ENCODE measurements at places on chromosomes 6 and 20.

GRCh38 chr6:7241709-7242645, 71.0 kb downstream of the SSR1 start:
- DNase-seq: no peak

GRCh38 chr6:169093066-169093723, 160.5 kb downstream of the THBS2 start:
- DNase-seq: no peak

DNA sequence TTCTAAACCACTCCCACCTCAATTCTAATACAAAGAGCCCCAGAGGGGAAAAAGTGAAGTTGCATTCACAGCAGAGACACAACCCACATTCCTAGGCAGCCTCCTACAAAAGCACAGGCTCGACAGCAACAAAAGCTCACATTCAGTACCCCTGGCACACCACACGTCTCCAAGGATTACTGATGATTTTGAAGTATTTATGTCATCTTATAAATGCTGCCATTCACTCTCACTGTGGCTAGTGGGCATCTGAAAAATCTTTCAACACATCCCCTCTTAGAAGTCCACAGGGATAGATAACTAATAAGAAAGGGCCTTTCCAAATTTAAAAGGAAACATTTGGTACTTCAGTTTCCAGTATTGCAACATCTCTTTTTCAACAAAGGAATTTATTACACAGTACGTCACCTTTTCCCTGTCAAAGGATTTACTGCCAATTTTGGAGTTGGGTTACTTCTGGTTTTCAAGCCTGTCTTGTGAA, 146.7 kb downstream of the TASP1 start:
- DNase-seq: no peak

- no peak for DNase-seq
These were observed 146.9 kb downstream of the PHACTR3 start for GRCh38 chr20:59751075-59751711.

- DNase-seq: no peak
These were observed 127.9 kb upstream of the AGPAT4 start for GRCh38 chr6:161401587-161402309.

GRCh38 chr6:144823131-144823530, 538.0 kb downstream of the UTRN start:
- no peak for DNase-seq

- DNase-seq: no peak
These were observed 279.4 kb downstream of the RFPL4B start for GRCh38 chr6:112626468-112627082.

GRCh38 chr6:153489479-153489878, 358.4 kb upstream of the RGS17 start:
- no peak for DNase-seq

DNA sequence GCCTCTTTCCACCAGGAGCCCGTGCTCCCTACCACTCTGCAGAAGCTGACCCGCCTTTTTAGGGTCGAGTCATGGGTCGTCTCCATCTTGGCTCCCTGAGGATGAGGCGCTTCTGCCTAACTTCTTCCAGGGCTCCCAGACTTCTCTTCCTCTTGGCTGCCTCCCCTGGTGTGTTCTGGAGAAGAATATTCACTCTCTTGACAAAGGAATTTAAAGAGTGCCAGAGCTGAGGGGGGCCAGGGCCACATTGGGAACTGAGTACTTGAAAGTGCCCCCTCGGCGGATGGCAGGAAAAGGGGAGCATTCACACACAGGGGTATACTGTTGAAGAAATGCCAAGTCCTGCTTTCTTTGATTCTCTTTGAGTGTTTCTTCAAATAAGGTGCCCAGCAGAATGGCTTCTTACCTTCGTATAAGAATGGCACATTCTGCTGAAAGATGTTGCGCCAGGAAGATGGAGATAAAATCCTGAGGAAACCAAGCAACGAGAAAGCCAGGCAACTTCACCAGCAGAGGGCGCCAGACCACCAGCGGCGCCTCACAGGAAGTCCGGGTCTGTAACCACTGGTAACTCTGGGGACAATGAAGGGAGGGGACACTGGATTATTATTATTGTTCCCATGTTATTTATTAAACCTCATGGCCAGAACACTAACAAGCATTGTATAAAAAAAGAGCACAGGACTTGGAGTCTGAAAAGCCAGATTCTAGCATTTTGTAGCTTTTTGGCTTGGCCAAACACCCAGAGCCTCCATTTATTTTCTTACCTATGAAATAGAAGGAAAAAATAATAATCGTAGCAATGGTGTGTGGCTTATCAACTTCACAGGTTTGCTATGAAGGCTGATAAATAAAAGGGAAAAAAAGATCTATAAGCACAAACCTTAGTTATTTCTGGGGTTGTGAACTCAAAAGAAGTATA, 176.7 kb downstream of the HACE1 start:
- DNase-seq: no peak

- DNase-seq: no peak
These were observed 406.5 kb downstream of the KIF16B start for GRCh38 chr20:16166737-16167136.

DNA sequence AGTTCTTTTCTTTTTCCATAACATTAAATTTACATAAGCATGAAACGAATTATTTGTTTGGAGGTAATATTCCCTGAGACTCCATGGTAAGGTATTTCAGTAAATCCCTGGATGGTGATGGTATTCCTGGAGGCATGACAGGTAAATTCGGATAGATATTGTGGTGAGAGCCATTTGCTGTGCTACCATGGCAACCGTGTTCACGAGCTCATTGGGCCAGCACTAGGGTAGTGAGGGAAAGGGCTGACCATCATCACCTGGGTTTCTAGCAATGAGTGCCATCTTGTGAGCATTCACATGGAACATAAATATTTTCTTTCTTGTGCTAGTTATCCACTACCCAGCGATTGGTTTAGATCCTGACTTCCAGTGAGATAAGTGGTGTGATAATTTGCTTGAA, 51.9 kb upstream of the GNRH2 start:
- DNase-seq: no peak

- DNase-seq: no peak
These were observed 850.5 kb upstream of the GJE1 start for GRCh38 chr6:141282263-141282662.

GRCh38 chr20:54649511-54649962, 174.1 kb downstream of the DOK5 start:
- DNase-seq: peak; percentile 63

GRCh38 chr6:112443179-112444065, 96.3 kb downstream of the RFPL4B start:
- no peak for DNase-seq

DNA sequence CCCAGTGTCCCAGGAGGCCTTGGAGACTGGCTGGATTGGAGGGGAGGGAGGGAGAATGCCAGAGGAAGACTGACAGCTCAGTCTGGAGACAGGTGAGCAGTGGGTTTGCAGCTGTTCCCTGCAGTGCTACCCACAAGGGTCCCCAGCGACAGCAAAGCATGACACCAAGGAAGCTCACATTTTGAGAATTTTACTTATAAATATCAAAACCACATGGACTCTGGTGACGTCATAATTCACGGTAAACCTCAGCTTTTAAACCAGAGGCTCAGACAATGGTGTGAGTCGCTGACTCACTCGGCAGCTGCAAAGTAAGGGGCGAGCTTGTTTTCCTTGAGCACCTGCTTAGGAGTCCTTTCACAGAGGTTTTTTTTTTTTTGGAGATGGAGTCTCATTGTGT, 65.2 kb downstream of the THBS2 start:
- DNase-seq: no peak

DNA sequence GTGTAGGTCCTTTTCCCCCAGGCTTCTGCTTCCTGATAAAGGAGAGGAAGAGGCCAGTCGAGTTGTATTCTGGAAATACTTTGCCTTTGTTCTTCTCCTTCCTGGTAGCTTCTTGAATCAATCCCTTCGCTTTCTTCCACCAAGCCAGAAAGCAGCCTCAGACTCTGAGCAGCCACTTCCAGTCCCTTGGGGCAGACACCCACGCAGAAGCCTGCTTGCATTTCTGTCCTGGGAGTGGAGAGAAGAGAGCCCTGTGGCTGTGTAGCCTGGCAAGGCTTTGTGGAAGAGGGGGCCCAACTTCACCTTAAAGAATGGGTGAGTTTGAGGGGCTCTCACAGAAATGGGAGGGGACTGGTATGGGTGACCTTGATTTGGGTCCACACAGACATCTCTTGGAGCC, 211.0 kb upstream of the SSTR4 start:
- DNase-seq: no peak

DNA sequence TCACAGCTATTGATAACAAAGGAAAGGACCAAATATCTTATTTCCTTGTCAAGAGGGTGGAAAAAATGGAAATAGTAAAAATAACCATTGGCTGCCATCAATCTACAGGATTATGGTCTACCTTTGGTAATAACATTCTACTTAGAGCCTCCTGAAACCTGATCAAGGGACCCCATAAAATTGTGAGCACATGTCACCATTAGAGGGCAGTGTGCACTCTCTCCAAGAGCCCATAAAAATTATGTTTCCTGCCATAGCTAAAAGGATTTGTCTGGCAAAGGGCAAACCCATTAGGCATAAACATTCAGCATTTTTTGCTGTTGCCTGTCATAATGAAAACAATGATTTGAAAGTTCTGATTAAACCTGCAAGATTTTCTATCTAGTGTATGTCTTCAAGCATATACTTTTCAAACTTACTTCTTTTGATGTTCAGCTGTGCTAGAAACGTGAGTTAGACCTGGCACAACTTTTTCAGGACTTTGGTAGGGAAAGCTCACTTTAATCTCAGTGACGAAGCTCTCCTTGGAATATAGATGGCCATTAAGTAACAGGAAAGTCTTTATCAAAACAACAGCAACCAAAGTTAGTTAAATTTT, 120.7 kb upstream of the ZFP64 start:
- DNase-seq: peak; percentile 91

DNA sequence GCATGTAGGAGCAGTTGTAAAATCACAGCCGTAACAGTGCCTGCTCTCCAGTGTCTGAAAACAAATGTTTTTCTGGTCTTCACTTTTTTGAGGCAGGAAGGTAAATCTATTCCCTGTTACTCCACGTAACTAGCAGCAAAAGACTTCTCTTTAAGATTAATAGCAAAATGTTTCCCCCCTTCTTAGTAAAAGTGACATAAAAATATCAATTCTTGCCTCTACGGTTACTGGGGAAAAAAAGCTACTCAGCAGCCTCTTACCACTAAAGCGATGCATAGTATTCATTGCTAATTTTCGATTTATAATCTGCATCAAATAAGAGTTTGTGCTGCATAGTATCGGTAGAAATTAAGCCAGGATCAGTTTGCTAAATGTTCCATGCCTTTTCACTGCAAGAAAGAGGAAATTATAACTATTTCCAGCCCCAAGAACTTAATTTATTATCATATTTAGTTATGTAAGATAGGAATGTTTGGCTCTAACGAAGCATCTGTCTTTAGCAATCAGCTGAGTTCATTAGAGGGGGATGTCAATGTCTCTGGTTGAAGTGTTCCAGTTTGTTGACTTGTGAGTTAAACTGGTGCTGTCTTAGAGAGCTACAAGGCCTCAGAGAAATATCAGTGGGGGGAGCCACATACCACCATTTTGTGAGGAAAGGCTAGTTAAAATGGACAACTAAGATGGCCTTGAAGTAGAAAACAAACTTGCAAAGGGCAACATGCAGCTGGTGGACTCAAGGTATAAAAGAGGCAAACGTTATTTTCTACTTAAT, 617 bp upstream of the TSPYL1 start:
- DNase-seq: no peak

DNA sequence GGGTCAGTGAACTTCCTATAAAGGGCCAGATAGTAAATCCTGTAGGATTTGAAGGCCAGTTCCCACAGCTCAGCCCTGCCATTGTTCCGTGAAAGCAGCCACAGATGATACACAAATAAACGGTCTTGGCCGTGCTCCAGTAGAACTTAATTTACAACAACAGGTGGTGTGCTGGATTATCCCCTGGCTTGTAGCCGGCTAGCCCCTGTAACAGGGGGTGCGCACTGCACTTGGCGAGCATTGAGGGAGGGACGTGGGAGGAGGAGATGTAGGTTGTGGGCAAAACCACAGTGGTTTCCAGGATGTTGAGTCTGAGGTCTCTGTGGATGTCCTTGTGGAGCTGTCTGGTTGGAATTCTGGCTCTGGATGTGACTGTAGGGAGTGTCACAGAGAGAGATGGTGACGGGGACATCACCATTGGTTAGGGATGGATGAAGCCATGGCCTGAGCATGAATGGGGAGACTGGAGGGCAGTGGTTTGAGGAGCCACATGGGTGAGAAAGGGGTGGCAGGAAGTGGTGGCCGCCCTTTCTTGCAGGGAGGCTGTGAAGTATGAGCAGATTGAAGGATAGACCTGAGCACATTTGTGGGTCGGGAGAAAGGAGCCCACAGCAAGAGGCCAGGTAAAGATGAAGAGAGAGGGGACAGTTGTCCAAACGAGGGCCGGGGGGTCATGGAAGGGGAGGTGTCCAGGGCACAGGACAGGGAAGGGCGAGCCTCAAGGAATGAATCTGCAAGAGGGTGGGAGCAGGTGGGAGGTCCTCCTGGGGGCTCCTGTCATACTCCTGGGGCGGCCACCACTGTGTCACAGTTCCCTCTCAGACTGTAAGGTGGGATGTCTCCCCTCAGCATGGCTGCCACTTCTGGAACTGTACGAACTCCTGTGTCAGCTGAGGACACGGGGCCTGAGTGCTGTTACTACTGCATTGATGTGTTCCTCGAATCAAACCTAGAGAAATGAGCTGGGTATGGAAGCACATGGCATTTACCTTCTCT, 53.6 kb downstream of the CDH26 start:
- no peak for DNase-seq

- no peak for DNase-seq
These were observed 509.0 kb downstream of the CD83 start for GRCh38 chr6:14626556-14626955.

- DNase-seq: no peak
These were observed 1.6 kb upstream of the SLC32A1 start for GRCh38 chr20:38722683-38723016.

- DNase-seq: no peak
These were observed 22.7 kb downstream of the DSE start for GRCh38 chr6:116393430-116393829.

GRCh38 chr6:2614155-2614554, 136.6 kb downstream of the MYLK4 start:
- no peak for DNase-seq

GRCh38 chr20:25173886-25174308, 21.6 kb upstream of the ENTPD6 start:
- no peak for DNase-seq

DNA sequence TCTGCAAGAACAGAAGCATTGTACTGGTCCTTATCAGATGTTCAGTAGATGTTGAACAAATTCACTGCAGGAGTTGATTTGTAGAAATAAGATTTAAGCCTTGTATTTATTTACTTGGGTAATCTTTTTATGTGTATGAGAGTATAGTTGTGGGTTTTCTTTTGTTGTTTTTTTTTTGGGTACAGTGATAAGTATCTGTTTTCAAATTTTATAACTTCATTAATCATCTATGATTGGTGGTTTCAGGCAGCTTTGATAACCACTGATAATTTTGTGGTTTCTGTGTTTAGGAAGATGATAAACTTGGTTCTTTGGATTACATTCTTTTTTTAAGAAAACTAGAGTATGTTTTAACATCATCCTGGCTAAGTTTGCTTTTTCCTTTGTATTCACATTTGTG, 2.8 kb downstream of the AFDN start:
- no peak for DNase-seq
